ENCODE measurements at places on chromosomes 5 and 9. TPM values are rescaled to one million over a fixed set of nuclear protein-coding genes. Genes with fewer than 3 reads are reported as not detected.

PCA3 gene
- total RNA-seq, result not detected

ACTBL2 gene
- not detected for total RNA-seq

SLC36A2 gene
- total RNA-seq, result not detected

KCNV2 gene
- total RNA-seq, result not detected

DNA sequence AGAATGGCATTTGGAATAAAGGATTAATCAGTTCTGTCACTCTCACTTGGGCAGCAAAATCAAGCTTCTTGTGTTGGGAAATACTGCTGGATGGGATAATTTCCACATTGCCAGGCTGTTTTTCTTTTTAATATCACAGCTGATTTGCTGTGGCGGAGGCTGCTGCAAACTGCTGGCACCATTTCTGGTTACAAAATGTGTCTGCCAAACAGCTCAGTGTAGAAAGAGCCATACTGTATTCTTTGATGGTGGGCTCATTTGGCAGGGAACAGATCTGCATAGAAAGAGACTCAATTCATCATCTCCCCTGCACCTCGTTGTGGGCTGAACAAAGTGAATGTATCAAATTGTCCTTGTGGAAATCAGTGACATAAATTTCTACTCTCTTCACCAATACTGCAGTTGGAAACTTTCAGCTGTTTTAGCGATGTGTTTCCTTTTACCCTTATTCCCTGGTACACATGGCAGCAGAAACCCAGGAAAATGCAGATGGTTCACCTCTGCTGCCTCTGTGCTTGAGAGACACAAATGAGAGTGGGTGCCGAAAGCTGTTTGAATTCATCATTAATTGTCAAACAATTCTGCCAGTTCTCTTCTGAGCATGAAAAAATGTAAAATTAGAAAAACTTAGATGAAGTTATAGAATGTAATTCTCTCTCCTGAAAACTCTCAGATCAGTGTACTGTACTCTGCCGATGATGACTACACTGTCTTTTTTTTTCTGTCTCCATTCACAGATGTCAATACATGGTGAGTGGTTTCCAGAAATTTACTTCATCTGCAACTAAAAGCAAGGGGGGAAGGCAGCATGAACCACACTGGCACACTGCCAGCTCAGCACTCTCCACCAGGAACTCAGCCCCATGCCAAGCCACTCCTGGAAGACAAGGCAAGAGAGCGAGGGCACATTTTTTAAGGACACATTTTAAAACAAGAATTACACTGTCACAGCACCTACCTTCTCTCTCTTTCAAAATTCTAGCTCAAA lies 75.0 kb downstream of the HMHB1 start:
- DNase-seq, result no peak

DNA sequence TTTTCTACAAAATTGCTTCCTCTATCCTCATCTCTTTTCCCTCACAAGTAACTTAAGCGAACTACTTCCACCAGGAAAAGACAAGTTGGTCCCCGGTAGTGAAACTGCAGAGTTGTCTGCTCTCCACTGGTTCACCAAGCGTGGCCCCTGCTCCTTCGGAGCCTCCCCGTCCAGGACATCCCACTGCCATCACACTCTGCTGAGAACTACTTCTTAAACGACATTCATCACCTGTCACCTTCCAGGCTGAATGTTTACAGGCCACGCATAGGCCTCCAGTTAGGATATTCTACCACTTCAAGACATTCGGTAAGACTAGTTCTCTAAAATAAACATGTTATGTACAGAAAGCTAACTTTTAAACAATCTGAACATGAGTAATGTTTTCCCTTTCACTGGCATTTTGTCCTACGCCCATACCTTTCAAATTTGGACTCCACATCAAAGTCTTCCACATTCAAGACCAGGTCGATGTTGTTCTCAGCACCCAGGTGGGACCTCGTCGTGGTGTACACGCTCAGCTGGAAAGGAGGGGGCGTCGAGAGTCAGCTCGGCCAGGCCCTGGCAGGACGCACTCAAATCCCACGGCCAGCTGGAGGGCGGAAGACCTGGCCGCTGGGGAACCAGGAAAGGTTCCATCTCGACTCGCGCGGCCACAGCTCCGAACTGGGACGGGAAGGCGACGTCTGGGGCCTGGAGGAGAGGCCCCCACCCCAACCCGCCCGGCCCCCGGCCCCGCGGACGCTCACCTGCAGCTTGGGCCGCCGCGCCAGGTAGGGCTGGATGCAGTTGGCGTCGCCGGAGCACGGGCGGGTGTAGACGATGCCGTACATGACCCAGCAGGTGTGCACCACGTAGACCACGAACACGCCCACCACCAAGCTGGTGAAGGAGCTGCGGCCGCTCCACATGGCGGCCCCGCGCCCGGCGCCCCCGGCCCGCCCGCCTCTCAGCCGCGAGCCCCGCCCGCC lies 683 bp downstream of the CLPTM1L start:
- DNase-seq, result no peak

GRCh38 chr9:101342595-101342994 lies 42.2 kb downstream of the BAAT start:
- no peak for DNase-seq

GRCh38 chr9:96256800-96257199 lies 45.2 kb downstream of the HSD17B3 start:
- no peak for DNase-seq

DNA sequence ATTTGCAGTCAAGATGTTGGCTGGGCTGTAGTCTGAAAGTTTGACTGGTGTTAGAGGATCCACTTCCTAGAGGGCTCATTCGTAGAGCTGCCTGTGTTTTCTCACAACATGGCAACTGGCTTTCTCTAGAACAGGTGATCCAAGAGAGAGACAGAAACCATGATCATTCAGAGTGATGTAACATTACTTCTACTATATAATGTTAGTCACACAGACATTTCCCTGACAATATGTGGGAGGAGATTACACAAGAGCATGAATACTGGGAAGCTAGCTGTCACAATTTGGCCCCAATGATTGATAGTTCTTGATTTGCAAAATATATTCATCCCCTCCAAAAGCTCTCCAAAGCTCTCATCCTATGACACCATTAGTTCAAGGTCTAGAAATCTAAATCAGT lies 10.9 kb upstream of the TMEM161B start:
- DNase-seq, result no peak

DNA sequence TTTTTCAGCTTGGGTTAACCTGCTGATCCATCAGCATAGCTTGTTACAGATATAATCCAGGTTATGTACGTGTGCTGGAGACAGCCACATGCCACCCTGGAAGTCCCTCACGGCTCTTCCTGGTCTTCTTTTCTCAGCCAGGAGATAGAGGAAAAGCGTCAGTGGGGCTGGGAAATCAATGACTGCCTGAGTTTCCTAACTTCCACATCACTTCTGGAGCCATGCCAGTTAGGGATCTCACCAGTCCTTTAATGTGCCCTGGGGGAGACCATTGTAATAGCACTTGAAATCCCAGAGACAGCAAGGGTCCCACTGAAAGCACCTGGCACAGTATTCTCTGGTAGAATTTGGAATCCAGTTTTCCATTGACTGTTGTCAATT lies 29.2 kb downstream of the ANXA2R start:
- DNase-seq, result no peak

- no peak for DNase-seq
Measured at GRCh38 chr5:93092349-93093105, 488.5 kb downstream of the NR2F1-AS1 start.

DNA sequence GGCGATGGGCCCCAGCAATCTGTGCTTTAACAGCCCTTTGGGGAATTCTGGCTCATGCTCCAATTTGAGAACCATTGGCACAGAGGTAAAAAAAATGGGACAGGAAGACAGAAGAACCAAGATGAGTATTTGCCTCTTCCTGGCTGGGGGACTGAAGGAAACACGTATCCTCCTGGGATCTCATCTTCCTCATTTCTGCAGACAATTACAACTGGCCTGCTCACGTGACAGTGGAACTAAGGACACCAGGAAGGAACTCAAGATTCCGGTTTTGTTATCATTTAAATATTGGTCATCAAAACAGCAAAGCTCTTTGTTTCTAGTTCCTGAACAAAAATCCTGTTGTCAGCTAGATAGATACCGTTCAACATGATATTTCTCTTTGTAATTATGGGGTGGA lies 216.0 kb upstream of the DAP start:
- DNase-seq, result no peak

DNA sequence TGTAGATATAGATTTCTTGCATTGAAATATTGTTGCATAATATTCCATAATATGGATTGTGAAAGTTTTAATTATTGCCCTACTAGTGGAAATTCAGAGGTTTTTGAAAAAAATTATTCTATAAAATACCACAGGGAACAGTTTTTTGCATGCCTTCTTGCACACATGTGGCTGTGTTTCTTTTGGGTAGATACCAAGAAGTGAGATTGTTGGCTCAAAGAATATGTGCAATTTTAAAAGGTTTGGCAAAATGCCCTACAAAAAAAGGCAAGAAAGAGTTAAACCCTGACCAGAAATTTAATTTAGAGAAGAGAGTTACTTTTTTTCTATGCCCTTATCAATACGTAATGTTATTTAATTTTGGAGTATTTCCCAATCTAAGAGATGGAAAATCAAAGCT lies 270.8 kb upstream of the DAPK1 start:
- DNase-seq, result no peak

GRCh38 chr5:38650946-38651345 lies 94.5 kb upstream of the LIFR start:
- no peak for DNase-seq

- DNase-seq, result no peak
Measured at GRCh38 chr5:53501054-53501453, 20.6 kb downstream of the FST start.

GRCh38 chr9:98774746-98775145 lies 21.6 kb downstream of the ANKS6 start:
- DNase-seq, result no peak

- peak; percentile 20 for DNase-seq
Measured at GRCh38 chr9:132762896-132763295, 92.6 kb downstream of the GTF3C4 start.

GRCh38 chr5:41797662-41798061 lies 72.6 kb downstream of the OXCT1 start:
- no peak for DNase-seq

GRCh38 chr9:80538976-80539375 lies 967.2 kb downstream of the TLE4 start:
- no peak for DNase-seq

- no peak for DNase-seq
Measured at GRCh38 chr5:82147860-82148573, 130.1 kb downstream of the RPS23 start.

DNA sequence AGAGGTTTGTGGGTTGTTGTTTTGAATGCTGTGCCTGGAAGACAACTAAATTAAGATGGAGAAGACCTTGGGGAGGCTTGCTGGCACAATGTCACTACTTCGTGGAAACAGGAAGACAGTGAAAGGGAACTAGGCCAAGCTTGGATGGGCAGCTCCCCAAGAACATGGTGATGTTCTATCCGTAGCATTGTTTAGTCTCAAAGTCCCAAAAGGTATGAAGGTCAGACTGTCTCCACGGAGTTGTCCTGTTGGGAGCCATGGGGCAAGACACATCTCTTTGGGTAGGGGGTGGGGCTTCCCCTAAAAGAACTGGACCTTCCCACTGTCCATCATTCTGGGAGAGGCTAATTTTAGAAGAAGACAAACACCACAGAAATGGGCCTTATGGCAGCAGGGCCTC lies 140.5 kb downstream of the ENTREP1 start:
- DNase-seq, result no peak

Data from sigmoid colon (tissue), 7 donors.